ENCODE measurements at places on chromosomes 3 and 15.
A peak's percentile ranks its signal among the peaks of the same experiment; 100 is the strongest.

DNA sequence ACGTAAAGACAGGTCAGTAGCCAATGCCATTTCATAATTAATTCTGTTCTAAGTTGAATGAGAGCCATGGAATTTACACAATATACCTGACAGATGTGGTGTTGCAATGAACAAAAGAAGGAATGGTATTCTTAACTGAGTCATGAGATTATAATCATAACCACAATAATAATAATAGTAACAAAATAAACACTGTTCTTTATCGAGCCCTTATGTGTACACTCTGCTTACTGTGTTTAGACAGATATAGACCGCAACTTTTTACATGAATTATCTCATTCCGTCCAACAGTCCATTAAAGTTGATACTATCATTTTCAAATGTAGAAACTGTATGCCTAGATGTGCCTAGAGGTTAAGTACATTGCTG lies 28.2 kb upstream of the SCAANT1 start:
- DNase-seq, result no peak

- no peak for DNase-seq
Observed at GRCh38 chr15:57685306-57686095, 21.0 kb upstream of the POLR2M start.

DNA sequence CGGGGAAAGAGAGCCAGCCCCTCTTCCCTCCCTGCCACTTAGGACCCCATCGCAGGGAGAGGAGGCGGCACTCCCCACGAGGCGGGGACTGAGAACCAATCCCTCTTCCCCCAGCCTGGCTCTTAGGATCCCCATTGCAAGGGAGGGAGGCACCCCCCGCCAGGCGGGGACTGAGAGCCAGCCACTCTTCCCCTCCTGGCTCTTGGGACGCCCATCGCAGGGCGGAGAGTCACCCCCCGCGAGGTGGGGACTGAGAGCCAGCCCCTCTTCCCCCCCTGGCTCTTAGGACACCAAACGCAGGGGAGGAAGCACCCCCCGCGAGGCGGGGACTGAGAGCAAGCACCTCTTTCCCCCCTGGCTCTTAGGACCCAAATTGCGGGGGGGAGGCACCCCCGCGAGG lies 34.2 kb upstream of the SSUH2 start:
- no peak for DNase-seq

DNA sequence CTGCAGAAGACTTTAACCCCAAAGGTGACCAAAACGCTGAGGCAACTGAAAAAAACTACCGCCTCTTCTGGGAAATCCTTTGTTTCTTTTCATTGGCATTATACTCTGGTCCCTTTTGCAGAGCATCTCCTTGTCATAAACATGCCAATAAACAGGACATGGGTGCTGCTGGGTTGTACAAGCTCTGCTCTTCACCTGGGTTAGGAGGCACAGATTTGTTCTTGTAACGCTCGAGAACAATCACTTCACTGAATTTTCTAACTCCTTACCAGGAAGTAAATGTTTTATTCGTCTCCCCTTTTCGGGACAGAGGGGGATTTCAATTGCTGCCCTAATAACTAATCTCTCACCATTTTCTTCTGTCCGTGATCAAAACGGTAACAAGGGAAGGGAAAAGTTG lies 1.3 kb downstream of the PLCH1 start:
- no peak for DNase-seq

- DNase-seq, result no peak
Observed at GRCh38 chr3:170418422-170419398, at the start of gene CLDN11. Gene CLDN11, plus strand, starts transcription at chr3:170418868. Its CDS starts 199 bp downstream, at chr3:170419067.

DNA sequence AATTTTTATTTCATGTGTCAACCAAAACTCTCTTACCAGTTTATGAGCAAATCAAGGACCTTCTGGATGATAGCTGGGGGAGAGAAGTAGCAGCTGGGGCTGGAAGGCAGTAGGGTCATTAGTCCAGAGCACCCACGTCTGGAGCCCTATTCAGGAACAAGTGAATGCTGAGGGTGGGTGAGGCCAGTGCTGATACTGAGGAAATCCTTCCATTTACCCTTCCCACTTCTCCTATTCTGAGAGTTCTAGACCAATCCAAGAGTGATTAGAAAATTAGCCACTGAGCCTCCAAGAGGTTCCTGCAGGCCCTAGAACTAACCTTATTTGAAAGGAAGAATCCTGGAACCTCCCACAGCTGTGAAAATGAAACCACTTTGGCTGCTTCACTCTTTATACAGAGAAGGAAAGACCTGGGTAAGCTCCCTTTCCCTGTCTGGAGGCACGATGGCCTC lies 46.2 kb upstream of the VILL start:
- no peak for DNase-seq

DNA sequence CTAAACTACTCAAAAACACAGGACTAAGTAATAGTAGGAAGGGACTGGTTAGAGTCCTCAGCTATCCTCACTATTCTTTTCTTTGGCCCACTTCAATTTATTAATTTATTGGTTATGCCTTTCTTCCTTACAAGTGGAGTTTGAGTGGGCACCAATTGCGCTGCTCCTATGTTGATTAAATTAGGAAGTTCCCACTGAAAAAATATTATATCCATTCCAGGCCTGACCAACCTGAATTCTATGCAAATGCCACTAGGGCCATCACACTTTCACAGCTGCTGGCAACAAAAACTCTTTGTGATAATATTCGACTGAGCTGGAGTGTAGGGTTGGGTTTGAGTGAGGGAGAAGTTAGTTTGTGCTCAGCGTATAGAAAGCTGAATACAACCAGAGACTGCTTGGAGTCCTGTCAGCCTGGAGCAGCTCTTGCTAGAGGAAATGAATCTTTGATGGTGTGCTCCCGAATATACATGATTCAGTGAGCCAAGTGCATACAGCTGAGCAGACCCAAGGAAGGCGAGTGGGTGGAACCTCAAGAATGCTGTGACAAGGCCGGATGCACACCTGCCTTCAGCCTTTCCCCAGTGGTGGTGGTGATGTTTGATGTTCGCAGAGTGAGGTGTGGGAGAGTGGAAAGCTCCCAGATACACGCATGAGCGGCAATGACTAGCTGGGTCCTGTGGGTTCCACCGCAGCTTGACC lies 1.5 kb downstream of the ARHGEF3 start:
- peak; percentile 49 for DNase-seq

DNA sequence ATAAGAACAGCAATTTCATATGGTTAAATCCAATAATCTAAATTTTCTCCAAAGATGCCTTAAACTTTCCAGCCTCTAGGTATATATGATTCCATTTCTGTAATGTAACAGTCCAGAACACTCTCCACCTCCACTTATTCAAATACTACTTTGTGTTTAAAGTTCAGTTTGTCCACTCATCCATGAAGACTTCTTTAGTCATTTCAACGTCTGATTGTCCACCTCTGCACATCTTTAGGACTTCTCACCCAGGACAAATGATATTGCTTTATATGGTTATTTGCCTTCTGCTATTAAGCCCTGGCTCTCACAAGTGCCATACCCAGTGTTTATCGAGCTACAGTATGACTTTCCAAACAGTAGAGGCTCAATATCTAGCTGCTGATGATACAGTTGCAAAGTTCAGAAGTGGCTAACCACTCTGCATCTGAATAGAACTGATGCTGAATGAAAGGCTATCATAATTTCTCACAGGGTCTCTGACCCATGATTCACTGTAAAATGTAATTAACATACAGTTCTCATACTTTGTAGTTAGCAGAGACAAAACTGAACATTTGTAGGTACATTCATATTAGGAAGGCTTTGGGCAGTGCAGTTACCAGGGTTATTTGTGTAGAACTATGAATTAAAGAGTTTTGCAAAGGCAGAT lies 93.7 kb upstream of the MBNL1 start:
- DNase-seq, result no peak

- no peak for DNase-seq
Observed at GRCh38 chr15:101089579-101090427, 162.0 kb downstream of the CHSY1 start.

DNA sequence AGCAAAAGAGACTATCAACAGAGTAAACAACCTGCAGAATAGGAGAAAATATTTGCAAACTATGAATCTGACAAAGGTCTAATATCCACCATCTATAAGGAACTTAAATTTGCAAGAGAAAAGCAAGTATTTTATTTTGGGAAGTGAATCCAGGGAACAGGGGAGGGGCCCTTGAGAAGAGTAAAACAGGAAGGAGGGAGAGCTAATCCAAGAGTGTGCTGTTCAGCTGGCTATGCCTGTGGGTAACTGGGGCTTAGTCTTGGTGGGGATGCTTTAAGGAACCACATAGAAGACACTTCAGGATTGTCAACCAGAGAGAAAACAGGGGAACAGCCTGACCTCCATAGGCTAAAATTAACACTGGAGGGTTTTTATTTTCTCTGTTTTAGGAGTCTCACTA lies 3.9 kb upstream of the HHLA2 start:
- no peak for DNase-seq

- DNase-seq, result no peak
Observed at GRCh38 chr3:65153850-65154512, 466.2 kb upstream of the ADAMTS9 start.

DNA sequence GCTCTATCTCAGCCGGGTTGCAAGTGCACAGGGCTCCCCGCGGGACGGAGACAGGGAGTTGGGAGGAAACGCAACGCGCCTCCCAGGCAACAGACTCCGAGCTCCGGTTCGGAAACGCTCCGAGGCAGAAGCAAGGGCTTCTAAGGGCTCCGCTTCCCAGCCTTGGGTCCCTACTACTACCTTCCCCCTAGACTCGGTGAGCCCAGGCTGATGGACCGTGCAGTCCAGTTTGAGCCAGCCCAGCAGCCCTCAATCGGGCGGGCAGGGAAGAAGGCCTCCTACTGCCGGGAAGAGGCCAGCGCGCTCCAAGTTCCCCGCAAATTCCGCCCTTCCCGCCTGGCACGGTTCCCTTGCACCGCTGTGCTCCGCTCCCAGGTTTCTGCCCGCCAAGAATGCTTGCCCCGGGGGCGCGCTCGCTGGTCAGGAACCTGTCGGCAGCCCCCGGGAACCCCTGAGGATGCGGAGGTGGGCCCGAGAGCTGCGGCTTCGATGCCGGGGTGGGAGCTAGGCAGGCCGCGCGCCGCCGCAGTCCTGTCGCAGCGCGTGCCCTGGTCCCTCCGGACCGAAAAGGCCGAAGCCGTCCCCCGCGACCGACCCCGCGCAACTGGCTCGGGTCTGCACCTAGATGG lies 728 bp downstream of the TRANK1 start:
- no peak for DNase-seq

- DNase-seq, result no peak
Observed at GRCh38 chr3:154615471-154615870, 185.5 kb upstream of the GPR149 start.

DNA sequence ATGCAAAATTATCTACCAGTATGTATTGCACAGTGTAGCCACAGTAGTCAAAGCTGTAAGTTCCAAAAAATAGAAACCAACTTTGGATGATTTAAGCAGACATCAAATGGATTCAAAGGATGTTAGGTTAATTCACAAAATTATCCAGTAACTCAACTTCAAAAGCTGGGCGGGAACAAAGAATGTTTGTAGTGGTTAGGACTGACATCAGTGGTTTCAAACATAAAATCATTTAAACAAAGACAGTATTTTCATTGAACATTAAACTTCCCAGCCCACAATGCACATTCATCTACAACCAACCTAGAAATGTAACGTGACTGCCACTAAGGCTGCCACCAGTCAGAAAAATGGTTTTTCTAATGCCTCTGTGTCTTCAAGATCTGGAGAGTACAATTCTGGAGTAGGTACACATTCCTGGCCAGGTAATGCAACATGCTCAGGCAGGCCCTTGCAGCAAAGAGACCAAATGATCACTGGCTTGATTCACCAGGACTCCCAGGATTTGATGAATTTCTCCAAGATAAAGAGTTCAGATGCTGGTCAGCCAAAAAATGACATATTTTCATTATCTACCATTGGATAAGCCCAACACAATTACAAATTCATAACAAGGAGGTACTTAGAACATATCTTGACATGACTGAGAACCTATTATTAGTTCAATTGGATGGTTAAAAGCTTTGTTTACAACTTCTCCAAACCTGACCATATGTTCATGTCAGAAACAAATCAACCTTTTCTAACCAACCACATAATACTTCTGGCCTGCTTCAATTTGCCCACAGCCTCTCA lies 189.8 kb upstream of the CNTN4 start:
- no peak for DNase-seq

DNA sequence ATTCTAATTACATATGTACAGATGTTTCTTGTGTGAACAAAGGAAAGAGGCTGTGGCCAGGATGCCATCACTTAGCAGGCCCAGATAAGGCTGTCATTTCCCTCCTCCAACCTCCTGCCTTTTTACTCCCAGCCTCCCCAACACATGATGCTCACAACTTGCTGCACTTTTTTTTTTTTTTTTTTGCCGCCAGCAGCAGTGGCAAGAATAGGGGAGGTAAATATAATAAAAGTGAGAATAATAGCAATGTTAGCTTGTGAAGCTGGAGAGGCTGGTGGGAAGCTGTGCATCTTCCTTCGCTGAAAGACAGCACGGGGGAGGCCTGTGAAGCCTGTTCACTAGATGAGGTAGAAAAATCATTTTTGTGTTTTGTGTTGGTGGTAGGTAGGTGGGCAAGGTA lies 42.5 kb upstream of the MYO5C start:
- DNase-seq, result no peak
